Suppressor macrophage treated with lipopolysaccharide for 4 hours (primary cell): ENCODE measurements at places on chromosomes 6 and 20.

DNA sequence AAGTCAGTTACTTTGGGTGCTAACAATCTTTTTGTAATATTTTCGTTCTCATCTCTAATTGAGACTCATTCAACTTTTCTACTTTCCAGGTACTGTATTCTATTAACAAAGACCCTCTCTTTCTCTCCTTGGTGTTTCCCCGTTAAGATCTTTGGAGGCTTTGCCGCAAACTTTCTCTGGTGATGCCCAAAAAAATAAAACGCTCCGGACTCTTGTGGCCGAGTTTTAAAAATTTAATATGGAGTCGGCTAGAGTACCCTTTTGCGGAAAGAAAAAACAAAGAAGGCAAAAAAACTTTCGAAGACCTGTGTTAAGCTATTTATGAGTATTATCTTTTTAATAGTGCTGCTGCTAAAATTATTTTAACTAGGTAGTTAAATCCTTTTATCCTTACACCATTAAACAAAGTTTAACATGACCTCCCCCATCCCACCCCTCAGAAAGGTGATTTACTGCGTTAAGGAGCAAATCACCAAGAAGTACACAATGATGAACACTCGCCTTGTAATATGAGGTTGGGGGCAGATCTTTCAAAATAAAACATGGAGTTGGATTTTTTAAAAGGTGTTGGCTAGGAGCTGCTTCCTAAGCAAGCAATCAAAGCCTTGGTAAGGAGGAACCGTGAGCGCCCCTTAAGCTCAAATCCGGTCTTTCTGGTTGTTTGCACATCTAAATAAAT is 10.0 kb downstream of the SIM1 start:
- DNase-seq, result no peak

DNA sequence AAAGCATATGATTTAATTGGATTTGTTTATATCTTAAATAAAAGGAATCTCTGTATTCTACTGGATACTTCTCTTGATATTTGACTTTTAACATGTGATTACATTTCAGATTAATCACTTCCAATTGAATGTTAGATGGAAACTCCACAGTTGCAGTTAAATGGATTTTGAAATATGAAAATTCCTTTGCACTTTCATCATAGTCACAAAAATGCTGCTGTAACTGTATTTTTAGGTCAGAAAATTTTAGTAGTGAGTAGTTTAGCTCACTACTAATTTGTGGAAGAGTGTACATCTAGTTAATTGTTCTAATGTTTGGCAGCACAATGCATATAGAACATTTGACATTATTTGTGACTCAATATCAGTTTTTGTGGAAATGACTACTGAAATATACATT is 26.8 kb downstream of the PTCHD4 start:
- DNase-seq, result no peak

- no peak for DNase-seq
Measured at GRCh38 chr20:47765691-47766594, 19.3 kb downstream of the SULF2 start.

DNA sequence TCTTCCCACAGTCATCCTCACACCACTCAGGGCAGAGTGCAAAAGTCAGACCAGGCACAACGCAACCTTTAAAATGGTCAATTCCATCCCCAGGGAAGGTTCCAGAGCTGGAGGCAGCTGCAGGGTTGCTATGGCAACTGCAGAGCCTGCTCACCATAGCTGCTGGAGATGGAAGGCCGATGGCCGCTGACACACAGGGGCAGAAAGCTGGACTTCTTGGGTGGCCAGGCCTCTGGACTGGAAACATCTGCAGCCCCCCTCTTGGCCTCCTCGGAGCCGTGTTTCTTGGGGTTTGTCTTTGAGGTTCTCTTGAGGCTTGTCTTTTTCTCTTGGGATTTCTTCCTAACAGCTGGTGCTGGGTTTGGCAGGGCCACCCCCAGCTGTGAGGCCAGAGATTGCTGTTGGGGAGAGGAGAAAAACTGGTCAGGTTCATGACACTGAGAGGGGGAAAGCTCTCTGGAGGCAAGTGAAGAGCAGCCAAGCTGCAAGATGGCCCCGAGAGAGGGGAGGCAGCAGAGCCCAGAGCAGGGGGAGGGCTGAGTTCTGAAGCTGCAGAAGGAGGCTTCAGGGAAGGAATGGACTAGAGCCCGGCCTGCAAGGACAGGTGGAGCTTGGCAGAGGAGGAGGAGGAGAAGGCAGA is 10.2 kb downstream of the BNIP5 start:
- DNase-seq, result no peak
